ENCODE measurements at places on chromosomes 11 and 22.

GRCh38 chr11:128579798-128580504, 7.4 kb downstream of the ETS1 start:
- no peak for DNase-seq

DNA sequence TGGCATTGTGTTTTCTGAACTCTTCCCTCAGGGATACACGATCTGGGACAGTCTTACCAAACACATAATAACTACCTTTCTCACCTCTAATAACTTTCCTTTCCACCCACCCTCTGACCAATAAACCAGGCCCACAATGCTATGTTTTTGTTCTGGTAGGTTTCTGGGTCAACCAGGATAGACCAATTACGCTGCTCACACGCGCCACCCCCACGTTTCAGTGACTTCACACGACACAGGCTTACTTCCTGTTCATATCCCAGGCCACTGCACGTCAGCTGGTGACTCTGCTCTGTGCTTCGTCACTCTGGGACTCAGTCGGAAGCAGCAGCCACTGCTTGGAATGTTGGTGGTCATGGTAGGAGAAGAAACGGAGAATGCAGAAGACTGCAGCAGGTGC, 2.5 kb downstream of the KRTAP5-4 start:
- DNase-seq, result no peak

DNA sequence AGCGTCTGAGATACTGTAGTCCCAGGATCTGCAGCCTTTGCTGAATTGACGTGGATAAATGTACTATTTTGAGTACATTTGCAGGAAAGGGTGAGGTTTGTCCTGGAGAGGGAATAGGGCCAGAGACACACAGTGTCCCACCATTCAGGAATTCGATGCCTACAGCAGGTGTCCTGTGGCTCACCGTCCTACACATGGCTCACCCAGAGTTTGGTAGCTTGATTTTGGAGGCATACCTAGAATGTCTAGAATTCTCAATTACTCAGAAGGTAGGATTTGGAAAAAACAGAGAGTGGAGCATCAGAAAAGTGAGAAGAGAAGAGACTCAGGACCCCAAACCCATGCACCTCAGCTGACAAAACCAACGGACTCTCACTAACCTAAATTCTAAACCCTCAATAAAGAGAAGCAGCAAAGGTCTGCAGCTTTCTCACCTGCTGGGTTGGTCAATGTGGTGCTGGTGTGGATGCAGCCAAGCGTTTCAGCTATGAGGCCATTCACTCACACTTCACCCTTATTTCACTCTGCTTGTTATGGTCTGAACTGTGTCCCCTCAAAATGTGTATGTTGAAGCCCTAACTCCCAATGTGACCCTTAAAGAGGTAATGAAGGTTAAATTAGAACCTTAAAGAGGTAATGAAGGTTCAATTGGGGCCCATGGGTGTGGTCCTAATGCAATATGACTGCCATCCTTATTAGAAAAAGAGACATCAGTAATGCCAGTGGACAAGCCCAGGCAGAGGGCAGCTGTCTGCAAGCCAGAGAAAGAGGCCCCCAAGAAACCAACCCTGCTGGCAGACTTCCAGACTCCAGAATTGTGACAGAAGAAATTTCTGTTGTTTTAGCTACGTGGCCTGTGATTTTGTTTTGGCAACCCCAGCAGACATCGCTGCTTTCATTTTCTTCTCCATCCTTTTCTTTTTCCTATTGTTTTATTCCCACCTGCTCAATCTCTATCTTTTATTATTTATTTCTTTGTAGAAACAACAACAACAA, 187.8 kb downstream of the SNX19 start:
- DNase-seq, result no peak

DNA sequence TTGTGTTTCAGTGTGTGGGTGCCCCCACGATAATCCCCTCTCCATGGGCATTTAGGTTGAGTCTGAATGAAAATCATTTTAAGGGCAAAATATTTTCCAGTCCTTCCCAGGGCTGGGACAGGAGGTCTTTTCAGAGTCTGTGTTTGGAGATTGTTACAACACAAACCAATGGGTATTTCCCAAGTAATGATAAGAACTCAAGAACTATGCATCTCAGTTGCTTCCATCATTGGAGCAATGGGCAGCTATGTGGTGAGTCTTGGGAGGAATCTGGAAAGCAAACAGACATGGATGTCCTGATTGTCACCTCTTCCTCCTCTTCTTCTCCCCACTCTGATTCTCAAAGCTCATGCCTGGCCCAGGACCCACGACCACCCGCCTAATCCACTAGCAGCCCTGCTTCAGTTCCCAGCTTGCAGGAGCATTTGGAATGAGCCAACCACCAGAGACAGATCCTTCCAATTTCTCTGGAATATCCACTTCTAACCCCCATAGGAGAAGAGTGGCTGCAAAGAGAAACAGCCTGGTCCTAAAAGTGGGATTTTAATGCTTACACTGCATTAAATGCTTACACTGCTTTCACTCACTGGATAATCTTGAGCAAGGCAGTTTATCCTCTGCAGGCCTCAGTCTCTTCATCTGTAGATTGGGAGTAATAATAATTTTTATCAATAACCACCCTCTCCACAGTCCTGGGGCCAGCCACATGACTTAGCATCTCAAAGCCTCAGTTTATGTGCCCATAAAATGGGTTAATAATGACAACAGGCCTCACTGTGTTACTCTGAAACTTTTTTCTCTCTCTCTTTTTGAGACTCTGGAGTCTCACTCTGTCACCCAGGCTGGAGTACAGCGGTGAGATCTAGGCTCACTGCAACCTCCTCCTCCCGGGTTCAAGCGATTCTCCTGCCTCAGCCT, 404.3 kb downstream of the MN1 start:
- DNase-seq, result no peak

DNA sequence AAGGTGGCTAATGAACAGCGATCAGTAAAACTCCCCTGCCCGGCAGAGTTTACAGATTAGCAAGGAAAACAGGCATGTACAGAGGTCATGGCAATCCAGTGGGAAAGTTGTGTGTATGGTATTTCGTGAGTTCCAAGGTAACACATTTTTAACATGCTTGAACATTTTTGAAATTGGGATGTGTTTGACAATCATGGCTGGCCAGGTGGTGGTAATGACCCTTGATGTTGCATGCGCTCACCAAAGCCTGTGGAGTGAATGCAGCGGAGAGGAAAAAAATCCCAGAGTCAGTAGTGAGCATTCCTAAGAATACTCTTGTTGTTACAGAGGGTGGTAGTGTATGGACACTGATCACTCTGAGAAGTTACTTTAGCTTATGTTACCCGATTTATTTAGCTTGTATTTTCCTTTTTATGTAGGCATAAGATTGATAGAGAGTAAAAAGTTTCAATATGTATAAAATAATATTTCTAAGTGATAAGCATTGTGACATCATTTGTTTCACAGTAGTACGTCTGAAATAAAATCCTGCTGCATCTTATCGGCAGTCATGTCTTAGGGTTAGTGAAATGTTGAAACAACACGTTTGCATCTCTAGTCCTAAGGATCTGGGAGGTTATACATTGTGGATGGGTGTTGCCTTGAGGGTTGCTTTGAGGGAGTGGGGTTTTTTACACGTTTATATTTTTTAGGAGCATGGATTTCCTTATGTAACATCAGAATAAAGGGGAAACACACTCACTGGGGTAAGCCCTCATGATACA, 8.7 kb downstream of the TEAD1 start:
- DNase-seq, result no peak

DNA sequence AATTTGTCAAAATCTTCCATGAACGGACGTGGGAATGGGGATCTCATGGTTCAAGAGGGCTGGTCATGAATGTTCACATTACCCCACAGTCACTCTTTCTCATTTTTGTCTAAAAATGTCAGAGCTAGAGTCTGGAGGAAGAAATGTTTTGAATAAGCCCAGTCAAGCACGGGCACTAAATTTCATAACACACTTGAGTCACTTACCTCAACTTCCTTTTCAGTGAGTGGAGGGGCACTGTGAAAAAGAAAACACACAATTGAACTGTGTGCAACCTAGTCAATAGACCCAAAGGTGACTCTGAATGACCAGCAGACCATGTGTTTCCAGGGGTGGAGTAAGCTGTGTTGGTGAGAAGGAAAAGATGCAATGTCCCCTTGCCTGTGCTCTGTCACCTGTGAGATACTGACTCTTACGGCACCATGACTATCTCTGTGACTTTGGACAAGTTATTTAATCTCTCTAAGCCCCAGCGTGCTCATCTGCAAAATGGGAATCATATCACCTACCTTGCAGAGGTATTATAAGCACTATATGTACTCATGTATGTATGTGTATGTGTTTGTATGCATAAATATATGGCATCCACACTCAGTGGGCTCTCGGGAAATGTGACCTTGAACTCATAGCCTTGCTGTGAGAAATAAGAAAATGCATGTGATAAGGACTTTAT, 38.2 kb upstream of the LYVE1 start:
- DNase-seq, result no peak

DNA sequence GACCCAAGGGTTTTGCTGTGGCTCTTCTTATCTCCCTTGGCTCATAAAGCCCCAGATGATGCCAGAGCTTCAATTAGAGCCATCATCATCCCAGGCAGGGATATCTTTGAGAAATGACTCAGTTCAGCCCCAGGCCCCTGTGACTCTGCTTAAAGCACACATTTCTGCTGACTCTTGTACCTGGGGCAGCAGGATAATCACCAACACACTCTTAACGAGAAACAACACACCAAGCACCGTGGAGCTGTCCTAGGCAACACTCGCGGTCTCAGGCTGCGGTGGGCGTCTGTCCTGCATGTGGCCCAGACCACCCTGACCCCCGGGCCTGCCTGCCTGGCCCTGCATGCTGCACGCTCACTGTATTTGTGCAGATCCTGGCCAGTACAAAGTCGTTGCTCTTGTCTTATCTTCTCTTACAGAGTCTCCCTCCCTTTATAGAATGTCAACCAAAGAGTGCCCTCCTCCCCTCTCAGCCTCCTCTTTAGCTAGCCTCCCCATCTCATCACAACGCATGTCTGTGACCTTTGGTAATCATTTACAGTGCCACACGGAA, 114.2 kb upstream of the PARVA start:
- DNase-seq, result no peak

DNA sequence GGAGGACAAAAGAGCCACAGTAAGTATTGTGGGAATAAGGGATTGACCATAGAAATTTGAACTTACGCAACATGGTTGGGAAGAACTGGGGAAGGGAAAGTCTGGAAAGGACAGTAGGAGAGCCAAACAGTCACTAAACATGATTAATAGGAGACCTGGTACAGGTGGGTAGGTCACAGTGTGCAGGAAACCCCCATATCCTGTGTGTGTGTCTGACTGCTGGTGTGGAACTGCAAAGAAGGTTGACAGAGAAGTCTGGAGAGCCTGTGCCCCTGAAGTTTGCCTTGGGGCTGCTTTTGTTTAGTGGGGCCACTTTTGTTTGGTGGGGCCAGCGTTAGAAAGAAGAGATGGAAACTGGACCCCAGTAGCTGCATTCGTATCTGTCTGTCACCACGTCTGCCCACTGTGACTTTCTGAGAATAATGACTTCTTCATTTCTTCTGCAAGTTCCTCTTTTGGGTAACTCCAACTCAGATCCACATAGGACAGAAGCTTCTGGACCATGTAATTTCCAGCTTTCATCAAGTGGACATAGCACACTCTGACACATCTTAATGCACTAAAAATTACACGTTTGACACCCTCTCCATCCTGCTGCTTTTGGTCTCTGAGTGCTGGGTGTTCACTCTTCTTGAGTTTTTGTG, 126.8 kb upstream of the RAG2 start:
- DNase-seq, result no peak

DNA sequence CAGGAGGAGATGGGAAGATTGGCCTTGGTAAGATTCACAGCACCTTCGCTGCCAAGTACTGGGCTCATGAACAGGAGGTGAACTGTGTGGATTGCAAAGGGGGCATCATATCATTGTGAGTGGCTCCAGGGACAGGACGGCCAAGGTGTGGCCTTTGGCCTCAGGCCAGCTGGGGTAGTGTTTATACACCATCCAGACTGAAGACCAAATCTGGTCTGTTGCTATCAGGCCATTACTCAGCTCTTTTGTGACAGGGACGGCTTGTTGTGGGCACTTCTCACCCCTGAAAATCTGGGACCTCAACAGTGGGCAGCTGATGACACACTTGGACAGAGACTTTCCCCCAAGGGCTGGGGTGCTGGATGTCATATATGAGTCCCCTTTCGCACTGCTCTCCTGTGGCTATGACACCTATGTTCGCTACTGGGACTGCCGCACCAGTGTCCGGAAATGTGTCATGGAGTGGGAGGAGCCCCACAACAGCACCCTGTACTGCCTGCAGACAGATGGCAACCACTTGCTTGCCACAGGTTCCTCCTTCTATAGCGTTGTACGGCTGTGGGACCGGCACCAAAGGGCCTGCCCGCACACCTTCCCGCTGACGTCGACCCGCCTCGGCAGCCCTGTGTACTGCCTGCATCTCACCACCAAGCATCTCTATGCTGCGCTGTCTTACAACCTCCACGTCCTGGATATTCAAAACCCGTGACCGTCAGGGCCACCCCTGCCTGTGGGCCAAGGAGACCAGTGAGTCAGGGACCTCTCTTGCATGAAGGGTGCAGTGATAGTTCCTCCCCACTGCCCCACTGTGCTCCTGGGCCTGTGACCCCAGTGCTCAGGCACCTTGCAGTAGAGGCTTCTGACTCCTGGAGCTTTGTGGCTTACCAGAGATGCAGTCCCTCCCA, 83.6 kb downstream of the BCR start:
- DNase-seq, result peak; percentile 17

- no peak for DNase-seq
Measured at GRCh38 chr11:109865548-109866186, 227.5 kb upstream of the ZC3H12C start.

GRCh38 chr11:1197431-1197885, 25.4 kb upstream of the MUC5B start:
- DNase-seq, result no peak

GRCh38 chr22:36022697-36023096, 5.9 kb downstream of the RBFOX2 start:
- no peak for DNase-seq

DNA sequence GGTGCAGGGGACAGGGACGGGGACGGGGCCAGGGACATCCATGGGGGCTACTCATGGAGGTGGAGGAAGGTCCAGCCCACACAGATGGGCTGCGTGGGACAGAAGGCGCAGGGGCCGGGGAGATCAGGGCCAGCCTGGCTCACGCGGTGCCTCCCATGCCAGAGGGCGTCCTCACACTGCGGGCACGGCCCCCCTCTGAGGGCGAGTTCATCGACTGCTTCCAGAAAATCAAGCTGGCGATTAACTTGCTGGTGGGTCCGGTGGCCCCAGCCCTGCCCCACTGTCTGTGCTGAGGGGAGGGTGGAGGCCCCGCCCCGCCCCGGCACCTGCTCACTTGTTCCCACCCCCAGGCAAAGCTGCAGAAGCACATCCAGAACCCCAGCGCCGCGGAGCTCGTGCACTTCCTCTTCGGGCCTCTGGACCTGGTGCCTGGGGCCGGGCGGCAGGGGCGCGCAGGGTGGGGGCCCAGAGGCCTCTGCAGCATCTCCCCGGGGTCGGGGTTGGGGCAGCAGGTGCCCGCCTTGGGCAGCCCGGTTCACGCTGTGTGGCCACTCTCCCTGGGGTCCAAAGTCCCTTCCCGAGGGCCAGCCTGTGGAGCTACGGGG, 15.8 kb downstream of the EPS8L2 start:
- no peak for DNase-seq

DNA sequence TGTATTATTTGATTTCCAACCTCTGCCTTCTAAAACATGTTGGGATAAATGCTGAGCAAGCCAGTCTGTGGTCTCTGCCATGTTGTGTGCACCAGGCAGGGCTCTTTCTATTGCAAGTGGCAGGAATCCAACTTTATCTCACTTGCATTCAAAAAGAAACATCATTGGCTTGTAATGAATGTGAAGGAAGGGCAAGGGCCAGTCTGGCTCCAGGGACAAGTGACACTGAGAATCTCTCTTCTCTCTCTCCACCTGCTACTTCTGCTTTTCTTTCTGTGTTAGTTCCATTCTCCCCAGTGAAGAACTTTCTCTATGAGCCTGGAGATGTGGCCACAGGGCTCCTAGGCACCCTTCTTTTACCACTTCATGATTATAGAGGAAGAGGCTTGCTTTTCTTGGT, 329.9 kb upstream of the NCAM1 start:
- no peak for DNase-seq
